ENCODE measurements at places on chromosomes 12 and 14. TPM values are rescaled to one million over a fixed set of nuclear protein-coding genes. Genes with fewer than 3 reads are reported as not detected.

LBHD2 gene
- total RNA-seq: not detected

MORN3 gene
- 2.0 TPM for total RNA-seq

TSHR gene
- total RNA-seq: not detected

ACOT4 gene
- total RNA-seq: 0.68 TPM

All from smooth muscle cell of the coronary artery (primary cell).